Brain (organoid and tissue), 16 donors: ENCODE measurements at places on chromosomes 4 and X. TPM values are rescaled to one million over a fixed set of nuclear protein-coding genes. Genes with fewer than 3 reads are reported as not detected.

DIPK2B gene
- polyA plus RNA-seq, result 8.6 TPM

STATH gene
- polyA plus RNA-seq, result not detected

SLC6A8 gene
- polyA plus RNA-seq, result 80.5 TPM

SSX3 gene
- not detected for polyA plus RNA-seq

TENM3 gene
- 18.2 TPM for polyA plus RNA-seq

UGT2B11 gene
- polyA plus RNA-seq, result not detected

YIPF7 gene
- not detected for polyA plus RNA-seq

DDX3X gene
- polyA plus RNA-seq, result 76.9 TPM

NR3C2 gene
- polyA plus RNA-seq, result 2.8 TPM
